ENCODE measurements at places on chromosomes 2 and 18.

DNA sequence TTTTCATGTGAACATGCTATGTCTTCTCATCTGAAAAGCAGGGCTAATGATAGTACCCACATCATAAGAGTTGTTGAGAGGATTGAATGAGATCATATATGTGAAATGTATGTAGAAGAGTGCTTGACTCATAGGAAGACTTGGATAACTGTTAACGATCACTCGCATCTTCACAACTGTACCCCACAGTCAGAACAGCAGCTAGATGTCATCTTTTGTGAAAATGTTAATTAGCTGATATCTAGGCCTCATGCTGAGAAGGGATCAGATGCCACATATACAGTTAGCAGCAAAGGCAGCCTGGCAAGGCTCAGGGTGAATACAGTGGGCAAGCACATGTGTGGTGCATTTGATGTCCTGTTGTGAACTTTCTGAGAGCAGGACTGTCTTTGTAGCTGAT, 24.2 kb downstream of the MAP3K20 start:
- no peak for DNase-seq

DNA sequence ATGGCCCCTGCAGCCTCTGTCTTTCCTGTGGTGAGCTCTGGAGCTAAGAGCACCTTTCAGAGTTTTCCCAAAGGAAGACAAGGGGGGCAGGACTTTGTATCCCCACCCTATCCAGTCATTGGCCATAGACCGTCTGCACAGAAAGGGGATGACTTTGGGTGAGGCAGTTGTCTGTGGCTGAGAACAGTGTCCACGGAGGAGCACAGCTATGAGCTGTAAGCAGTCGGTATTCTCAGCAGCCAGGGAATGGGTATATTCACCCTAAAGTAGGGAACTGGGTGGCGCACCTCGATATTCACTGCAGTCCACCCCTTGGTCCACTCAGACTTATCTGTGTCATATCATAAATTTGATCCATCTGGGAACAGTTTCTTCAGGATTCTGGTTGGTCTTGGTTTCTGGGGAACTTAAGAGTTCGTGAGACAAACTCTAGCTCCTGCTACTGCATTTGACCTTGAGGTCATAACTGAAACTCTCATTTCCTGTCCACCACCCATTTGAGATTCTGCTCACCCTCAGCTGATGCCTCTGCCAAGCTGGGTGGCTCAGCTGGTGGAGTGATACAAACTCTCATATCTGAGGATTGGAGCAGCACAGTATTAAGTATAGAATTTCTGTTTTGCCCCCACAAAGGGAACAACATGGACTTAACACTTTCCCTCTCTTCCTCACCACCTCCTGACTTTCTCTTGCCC, 45.2 kb upstream of the SCG2 start:
- DNase-seq = no peak

- DNase-seq = no peak
These were observed 160.2 kb upstream of the CCDC150 start for GRCh38 chr2:196479350-196479749.

GRCh38 chr2:84065857-84066256, 393.2 kb downstream of the SUCLG1 start:
- no peak for DNase-seq

- DNase-seq = no peak
These were observed 99.7 kb downstream of the ICA1L start for GRCh38 chr2:202771741-202772460.

GRCh38 chr2:167144179-167144898, 256.1 kb downstream of the XIRP2 start:
- DNase-seq = no peak

GRCh38 chr2:23926290-23926749, 603 bp downstream of the ATAD2B start:
- no peak for DNase-seq

- DNase-seq = no peak
These were observed 32.1 kb downstream of the RHOB start for GRCh38 chr2:20478961-20479360.

GRCh38 chr18:79077181-79077580, 8.0 kb downstream of the ATP9B start:
- no peak for DNase-seq

DNA sequence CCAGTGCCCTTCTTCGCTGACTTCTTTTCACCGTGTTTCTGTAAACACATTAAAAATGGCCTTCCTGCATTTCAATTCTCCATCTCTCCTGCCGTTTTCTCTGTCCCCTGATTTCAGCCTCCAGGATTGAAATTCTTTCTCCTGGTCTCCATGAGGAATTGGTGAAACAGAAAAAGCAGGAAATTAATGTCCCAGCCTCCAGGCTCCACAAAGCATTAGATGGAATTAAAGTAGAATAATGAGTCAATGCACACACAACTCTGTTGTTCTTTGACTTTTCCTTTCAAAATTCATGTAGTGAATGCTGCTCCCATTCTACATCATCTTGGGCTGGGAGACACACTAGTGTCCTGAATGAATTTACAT, 209.5 kb downstream of the KLHL29 start:
- no peak for DNase-seq

GRCh38 chr2:96095116-96095636, 21.2 kb downstream of the ADRA2B start:
- no peak for DNase-seq

DNA sequence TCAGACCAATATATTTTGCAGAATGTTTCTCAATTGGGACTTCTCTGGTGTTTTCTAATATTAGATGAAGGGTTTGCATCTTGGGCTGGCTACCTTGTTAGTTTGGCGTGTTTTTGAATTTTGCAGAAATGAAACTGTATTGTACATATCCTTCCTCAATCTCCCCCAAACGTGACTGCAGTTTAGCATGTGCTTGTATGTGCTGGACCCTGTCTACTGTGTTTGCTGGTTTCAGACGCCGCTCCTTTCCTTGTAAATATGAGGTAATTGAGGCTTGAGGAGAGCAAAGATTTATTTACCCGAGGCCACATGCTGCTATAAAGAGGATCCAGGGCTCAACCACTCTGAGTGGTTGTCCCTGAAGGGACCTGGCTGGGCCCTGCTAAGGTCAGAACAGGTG, 57.2 kb downstream of the NGEF start:
- DNase-seq = peak; percentile 77

GRCh38 chr2:9897331-9897737, 54.1 kb downstream of the TAF1B start:
- no peak for DNase-seq

DNA sequence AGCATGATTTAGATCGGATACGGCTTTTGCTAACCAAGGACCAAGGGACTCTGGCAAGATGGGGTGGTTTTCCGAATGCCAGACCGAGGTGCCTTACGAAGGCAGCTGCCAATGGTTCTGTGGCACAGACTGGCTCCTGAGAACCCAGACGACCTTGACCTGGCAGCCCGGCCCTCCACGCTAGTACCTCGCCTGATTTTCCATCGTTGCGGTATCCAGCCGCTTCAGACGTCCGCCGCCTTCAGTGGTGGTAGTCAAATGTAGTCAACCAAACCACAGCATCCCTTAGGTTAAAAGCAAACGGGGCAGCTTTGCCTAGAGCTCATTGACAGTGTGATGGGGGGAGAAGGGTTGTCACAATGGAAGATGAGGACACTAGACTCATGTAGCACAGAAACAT, 42.6 kb downstream of the GBX2 start:
- DNase-seq = no peak
